Activated CD8-positive, alpha-beta T cell treated with anti-CD3 and anti-CD28 coated beads for 36 hours (primary cell): ENCODE measurements at places on chromosomes 6 and 20. TPM values are rescaled to one million over a fixed set of nuclear protein-coding genes. Genes with fewer than 3 reads are reported as not detected.

The SLCO4A1 gene
- 66.5 TPM for total RNA-seq

DNA sequence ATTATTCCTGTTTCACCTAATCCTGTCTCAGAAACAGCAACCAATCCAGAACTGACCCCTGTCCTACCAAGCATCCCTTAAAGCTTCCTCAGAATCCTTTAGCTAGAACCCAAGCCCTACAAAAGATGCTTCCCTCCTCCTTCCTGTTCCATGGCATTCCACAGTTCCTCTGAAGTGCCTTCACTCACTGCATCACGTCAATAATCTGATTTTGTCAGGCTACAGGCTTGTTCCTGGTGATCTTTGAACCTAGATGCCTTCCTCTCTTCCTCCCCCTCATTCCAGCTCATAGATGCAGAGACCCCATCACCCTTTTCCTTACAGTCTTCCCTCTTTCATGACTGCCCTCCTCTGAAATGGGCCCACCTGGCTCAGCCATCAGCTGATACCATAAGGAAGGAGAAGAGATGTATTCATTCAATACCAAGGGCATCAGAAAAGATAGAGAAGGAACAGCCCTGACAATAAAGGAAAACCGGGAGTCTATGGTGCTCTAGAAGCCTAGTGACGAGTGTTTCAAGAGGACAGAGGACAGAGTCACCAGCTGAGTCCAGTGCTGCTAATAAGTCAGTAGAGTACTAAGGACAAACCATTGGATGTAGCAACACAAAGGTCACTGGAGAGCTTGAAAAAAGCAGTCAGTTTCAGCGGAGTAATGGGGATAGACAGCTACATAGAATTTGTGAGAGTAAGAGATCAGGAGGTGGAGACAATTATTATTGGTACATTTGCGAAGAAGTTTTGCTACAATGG lies 62.5 kb upstream of the SPDEF start:
- no peak for DNase-seq

DNA sequence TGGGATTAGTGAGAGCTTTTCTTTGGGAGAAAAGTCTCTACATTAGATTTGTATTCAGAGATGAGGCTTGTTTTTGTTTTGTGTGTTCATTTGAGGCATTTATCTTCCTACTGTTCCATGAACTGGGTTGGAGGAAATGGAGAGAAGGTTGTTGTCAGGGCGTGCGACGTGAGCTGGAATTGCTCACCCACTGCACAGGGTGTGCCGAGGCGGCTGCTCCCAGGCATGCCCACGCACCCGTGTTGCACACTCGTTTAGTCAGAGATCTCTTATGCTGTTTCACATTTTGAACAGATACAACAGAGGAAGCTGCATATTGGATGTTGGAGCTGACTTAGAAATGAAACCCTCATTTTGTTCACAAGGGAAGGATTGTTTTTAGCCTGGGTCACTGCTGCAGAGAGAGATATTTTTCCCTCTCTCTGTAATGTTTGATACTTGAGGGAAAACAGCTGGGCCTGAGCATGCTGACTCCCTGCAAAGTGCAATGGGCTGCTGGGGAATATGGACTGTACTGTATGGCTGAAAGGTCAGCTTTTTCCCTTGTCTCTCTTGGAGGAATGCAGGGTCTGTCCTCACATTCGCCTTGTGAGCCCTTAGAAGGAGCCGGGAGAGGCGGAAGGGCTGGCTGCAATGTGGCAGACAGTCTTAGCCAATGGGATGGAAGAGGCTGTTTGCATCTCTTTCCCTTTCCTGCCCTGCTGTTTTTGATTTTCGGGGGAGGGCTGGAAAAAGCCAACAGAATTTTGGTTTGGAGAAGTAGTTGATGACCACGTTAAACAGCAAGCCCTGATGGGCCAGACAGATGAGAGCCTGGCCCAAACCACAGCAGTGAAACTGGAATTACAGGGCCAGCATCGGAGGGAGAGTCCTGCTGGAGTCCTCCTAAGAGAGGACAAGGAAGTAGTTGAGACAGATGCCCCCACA lies 170.8 kb downstream of the SASH1 start:
- no peak for DNase-seq

DNA sequence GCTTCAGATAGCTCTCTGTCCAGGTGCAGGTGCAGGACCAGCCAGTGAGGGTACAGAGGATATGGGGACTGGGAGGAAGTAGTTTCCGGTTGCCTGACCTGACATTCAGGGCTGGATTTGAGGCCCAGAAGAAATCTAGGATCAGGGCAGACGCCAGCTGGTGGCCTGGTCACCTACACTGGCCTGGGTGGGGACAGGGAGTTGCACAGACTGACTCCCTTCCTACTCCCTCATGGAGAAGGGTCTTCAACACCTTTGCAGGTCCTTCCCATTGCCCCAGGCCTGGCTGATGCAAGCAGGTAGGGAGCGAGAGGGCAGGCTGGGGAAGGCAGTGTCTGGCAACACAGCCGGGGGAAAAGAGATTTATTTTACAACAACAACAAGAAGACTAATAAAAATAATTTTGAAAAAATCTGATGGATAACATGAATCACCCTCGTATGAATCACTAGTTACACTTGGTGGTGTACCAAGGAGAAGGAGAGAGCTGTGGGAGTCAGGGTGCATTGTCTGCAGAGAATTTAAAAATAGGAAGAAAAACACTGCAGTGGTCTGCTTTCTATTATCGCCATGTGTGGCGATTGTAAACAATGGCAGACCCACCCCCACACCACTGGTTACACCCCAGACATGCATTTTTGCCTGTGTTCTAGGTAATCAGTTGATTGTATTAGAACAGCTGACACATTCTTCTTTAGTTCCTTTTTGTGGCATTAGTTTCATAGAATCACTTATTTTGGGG lies 62.3 kb upstream of the SNX9 start:
- DNase-seq: peak; percentile 68
